ENCODE measurements at places on chromosomes 7 and 10.

DNA sequence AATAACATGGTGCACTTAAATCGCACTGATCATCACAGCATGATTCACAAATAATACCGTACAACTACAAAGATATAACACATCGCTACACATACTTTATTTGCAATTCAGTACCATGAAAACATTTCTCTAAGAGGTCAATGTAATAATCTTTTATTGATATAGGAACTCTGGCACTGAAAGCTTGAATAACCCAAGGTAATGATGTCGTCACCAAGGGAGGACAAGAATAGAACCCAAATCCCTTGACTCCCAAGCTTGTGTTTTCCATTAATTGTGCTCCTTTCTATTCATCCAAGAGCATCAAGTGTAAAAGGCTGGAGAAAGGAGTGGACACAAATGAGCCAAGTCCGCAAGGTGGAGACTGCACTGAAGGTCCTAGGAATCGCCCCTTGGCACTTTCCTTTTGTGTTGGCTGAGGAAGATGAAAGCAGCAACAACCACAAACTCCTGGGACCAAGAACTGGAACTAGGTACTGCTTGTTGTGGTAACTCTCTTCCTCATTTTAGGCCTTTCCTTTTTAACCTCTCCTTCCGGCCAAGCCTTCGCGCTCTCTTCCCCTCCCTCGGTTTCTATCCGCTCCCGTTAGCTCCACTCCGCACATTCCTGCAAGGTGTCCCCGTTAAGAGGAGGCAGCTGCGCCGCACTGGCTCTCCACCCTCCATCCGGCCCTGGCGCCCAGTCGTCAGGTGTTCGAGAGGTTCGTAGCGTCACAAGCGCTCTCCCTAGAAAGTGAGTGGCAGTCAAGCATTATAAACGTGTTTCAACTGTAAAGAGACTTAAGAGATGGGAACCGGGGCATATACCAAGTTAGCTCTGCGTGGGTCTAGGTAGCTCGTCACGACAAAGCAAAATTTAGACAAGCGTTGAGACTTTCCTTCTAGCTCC lies 1.0 kb upstream of the CBLL1 start:
- DNase-seq = peak; percentile 35

GRCh38 chr7:40412323-40412722 lies 277.5 kb downstream of the SUGCT start:
- no peak for DNase-seq

- no peak for DNase-seq
These were observed 88.3 kb downstream of the C10orf105 start for GRCh38 chr10:71631007-71631861.

- DNase-seq = no peak
These were observed 686 bp upstream of the MIOS start for GRCh38 chr7:7565746-7566650.

DNA sequence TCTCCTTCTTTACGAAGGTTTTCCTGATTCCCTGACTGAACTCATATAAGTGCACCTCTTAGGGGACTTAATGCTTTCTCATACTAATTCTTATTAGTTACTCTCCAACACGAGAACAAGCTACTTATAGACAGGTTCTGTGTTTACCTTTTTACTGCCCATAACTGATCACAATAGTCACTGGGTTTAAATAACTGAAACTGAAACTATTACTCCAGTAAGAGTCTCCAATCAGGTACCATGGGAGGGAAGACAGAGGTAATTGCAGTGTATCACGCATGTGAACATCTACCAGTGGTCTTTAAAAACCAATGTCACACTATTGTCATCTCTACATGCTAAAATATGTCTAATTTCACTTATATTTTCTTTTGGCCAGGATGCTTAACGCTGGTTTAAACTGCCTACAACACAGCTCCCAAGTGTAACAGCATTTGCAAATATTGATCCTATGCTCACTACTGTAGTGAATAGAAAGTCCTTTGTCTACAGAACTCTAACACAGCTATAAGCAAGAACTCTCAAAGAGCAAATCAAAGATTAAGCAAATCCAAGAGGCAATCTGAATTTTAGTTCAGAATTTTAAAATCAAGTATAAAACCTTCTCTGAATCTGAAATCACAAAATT lies 3.6 kb downstream of the GDI2 start:
- DNase-seq = no peak

GRCh38 chr7:44281811-44282600 lies 43.4 kb downstream of the CAMK2B start:
- DNase-seq = no peak
